ENCODE measurements at places on chromosomes 1 and 21.
A peak's percentile ranks its signal among the peaks of the same experiment; 100 is the strongest.

DNA sequence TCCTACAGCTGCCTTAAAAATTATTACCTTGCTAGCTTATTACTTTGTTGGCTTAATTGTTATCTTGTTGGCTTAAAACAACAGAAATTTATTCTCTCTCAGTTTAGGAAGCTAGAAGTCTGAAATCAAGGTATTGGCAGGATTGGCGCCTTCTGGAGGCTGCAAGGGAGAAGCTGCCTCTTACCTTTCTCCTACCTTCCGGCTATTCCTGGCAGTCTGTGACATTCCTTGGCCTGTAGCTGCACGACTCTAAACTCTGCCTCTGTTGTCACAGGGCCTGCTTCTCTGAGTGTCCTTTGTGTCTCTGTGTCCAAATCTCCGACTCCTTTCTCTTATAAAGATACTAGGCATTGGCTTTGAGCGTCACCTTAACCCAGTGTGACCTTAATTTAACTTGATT, 579.9 kb upstream of the B3GALT2 start:
- no peak for DNase-seq

- no peak for DNase-seq
Observed at GRCh38 chr1:22579541-22580155, 16.4 kb downstream of the EPHA8 start.

GRCh38 chr1:53763911-53764310, 24.9 kb upstream of the GLIS1 start:
- DNase-seq, result no peak

DNA sequence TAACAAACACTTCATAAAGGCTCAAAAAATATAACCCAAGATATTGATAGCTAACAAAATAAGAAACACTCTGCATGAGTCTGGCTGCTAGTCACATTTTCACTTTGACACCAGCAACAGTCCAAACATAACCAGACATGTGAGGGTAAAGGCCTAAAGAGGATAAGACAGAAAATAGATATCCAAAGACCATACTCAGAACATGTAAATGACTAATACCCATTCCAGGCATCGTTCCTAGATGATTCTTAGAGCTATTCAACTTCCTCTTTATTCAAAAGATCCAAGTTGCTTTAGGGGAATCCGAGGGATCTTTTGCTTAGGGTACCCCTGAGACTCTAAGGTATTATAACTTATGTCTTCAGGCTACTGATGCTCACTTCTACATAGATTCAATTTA, 5.1 kb downstream of the COL24A1 start:
- peak; percentile 75 for DNase-seq

DNA sequence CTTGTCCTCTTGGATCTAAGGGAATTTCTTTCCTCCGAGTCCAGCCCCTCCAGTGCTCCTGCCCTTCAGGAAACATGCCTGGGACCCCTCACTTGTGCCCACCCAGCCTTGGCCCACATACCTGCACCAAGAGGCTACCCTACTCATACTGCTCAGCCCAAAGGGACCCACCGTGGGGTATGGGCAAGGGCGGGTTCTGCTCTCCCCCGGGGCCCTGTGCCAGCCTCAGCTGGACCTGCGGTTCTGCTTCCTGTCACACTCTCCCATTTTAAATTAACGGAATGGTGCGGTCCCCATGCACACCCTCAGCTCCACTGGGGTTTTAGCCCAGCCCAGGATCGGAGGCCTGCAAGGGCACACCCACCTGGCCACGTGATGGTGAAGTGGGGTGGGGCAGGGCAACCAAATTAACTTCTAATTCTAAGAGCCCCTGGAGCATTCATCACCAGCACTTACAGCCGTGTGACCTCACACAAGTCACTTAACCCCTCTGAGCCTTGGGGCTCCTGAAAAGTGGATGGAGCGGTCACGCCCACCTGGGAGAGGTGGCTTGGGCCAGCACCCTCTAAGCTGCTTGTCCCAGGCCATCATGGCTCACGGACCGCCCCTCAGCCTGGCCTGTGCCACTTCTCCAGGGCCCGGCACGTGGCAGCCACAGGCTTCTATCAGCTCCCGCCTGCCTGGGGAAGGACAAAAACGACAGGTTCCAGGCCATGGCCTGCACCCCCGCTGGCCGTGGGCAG, 28.3 kb downstream of the TP73 start:
- no peak for DNase-seq

DNA sequence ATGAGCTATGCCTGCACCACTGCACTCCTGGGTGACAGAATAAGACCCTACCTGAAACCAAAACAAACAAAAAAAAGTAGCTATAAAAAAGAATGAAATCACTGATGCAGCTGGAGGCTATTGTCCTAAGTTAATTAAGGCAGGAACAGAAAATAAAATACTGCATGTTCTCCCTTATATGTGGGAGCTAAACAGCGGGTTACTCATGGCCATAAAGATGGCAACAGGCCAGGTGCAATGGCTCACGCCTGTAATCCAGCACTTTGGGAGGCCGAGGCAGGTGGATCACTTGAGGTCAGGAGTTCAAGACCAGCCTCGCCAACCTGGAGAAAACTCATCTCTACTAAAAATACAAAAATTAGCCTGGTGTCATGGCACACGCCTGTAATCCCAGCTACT, 152.7 kb downstream of the PIK3R3 start:
- no peak for DNase-seq

DNA sequence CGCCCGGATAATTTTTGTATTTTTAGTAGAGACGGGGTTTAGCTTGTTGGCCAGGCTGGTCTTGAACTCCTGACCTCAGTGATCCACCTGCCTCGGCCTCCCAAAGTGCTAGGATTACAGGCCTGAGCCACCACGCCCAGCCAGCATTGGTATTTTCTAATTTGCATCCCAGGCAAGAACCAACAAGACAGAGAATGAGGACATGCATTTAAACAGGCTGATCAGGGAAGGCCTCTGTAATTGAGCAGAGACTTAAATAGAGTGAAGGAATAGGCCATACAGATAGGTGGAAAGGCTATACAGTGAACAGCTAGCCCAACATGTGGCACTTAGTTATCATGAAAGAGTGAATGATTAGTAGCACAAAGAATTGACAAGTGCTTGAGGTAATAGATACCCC, 230.4 kb downstream of the SLC35F3 start:
- DNase-seq, result no peak

- DNase-seq, result no peak
Observed at GRCh38 chr1:15559189-15559810, 25.6 kb downstream of the AGMAT start.

DNA sequence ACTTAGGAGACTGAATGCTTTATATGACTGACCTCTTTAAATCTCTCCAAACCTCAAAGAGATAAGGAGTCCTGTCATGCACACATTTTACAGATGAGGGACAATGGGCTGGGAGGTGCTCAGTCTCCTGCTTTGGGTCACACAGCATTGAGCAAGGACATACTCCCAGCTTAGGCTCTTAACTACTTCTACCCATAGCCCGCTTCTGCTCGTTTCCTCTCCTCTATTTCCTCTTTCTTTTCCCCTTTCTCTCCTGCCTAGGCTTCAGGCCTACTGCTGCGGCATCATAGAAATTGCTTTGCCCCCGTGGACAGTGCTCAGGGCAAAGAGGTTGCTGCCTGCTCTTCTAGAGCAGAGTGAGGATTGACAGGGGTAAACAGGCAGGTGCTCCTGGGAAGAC, 12.4 kb upstream of the ZNF691 start:
- no peak for DNase-seq

- no peak for DNase-seq
Observed at GRCh38 chr1:210440081-210440480, 111.4 kb downstream of the HHAT start.

- peak; percentile 53 for DNase-seq
Observed at GRCh38 chr1:176843352-176844297, 320.9 kb downstream of the ASTN1 start.

DNA sequence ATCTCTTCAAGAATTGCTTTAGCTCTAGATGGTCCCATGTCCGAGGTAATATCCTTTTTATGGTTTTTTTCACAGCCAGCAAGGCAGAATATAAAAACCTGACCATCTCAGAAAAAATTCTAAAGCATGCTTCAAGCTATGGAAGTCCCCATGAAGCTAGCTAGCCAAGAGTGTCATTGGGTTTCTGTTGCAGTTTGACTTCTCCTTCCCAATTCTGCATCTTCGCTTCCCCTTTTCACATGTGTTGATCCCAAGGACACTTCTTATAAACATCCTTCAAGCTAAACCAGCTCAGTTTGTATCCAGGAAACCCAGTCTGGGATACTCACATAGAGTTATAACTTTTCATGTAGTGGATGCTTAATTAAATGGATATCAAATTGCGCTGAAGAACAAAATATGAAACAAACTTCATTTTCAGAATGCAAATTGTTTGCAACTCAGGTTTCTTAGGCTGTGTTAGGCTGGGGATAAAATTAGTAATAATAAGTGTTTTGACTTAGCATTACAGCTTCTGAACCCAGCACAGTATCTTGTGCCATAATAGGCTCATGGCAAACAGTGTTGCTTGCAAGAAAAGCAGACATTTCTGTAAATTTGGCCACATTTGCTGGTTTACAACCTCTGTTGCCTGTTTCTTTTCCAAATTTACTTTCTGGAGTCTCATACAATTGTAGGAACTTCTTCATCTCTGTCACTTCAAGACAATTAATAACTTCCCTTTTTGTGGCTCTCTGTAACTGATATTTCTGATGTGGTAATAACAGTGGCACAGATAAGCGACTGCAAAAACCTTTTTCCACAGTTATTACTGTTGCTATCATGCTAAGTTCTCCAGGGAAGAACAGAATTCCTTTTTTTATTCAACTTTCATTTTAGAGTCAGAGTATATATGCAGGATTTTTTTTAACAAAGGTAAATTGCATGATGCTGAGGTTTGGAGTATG, 53.2 kb downstream of the NCAM2 start:
- DNase-seq, result no peak

DNA sequence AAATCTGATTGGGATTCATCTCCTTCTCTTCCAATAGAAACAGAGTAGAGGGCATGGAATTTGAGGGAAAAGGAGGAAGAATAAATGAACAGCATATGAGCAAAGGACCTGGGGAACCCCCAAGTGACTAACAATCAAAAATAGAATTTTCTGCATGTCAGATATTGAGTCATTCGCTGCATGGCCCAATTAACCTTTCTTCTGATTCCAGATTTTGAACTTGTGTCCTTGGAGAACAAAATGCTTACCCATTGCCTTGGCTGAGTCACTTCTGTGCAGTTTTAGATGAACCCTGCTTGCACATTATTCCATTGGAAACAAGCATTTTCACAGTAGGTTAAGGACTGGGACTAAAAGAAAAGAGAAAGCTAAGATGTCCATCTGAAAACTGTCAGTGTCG, 390.5 kb downstream of the ST6GALNAC3 start:
- DNase-seq, result peak; percentile 19

DNA sequence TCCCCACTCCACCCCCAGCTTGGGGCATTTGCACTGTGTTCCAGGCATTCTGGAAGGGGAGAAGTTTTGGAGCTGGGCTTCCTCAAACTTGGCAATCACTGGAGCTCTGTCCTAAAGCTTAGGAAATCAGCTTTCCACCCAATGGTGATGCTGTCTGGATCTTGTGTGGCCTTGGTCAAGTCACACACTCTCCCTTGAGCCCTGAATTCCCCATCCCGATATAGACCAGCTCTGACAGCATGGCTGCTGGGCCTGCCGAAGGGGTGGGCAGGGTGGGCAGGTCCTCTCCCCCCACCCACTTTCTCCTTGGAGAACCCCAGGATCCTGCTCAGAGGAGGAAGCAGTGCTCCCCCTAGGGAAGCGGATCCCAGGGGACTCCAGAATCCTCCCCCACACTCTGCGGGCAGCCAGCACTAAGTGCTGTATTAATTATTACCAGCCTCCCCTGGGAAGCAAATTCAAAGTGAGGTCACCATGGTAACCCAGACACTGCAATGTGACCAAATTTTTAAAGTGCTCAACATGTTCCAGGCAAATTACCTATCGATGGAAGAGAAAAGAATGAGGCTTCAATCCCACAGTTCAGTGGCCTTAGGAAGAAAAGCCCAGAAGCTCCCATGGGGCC, 21.3 kb upstream of the LDLRAP1 start:
- no peak for DNase-seq

- DNase-seq, result peak; percentile 56
Observed at GRCh38 chr1:45843474-45843905, 40.1 kb downstream of the MAST2 start.

GRCh38 chr1:86429835-86430234, 5.9 kb downstream of the CLCA2 start:
- DNase-seq, result peak; percentile 97

DNA sequence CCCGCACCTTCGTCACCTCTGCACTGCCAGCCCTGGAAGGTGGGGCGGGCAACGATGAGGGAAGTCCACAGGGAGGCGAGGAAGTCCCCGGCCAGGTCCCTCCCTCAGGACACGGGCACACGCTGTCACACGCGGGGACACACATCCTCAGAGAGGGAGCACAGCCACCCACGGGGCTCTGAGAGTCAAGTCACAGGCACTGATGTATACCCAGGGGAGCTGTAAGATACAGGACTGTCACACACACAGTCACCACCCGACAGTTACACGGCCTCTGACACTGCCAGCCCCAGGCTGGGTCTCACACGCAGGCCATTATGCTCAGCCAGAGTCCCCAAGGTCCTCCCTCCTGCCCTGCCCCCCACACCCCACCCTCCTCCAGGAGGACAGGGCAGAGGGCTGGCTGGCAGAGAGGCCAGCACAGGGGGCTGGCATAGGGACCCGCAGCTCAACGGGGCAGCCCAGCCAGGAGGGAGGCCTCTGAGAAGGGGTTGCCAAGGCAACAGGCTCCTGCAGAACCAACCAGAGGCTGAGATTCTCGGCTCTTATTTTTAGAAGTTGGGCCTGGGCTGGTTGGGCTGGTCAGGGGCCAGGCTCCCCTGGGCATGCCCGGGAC, 17.7 kb upstream of the ADGRB2 start:
- DNase-seq, result no peak

DNA sequence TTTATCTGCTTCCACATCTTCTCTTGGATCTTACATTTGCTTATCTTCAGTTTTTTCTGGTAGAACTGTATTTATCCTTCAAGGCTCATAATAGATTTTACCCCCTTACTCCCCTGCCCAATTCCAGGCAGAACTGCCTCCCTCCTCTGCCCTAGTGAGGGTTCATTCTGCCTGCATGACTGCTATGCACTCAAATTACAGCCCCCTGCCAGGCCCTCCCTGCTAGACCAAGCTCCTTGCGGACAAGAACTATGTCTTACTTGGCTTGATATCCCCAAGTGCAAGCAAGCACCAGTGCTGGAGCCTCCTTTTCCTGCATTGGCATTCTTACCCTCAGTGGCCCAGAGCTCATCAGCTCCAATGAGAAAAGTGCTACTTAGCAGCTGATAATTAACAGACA, 18.1 kb downstream of the MAPKAPK2 start:
- no peak for DNase-seq

- peak; percentile 2 for DNase-seq
Observed at GRCh38 chr1:166974647-166975345, 544 bp downstream of the ILDR2 start.

DNA sequence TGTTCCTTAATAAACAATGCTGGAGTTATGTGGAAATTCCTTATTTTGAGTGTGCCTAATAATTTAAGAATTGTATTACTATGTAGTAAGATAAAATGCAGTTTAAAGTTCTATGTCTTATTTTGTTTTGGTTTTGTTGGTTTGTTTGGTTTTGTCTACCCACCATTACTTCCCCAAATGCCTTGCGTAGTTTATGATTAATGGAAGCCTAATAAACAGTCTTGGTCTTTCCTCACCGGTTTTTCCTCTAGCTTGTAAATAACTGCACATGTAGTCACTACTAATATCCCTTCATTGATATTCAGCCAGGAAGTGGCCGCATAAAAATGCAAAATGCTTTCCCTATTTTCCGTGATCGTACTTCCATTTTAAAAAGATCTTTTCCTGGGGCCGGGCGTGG, 2.9 kb downstream of the SDCCAG8 start:
- no peak for DNase-seq

- DNase-seq, result peak; percentile 57
Observed at GRCh38 chr1:180765151-180765550, 133.3 kb downstream of the XPR1 start.

All from cardiac fibroblast (primary cell).